ENCODE measurements at places on chromosomes 1 and 21.

DNA sequence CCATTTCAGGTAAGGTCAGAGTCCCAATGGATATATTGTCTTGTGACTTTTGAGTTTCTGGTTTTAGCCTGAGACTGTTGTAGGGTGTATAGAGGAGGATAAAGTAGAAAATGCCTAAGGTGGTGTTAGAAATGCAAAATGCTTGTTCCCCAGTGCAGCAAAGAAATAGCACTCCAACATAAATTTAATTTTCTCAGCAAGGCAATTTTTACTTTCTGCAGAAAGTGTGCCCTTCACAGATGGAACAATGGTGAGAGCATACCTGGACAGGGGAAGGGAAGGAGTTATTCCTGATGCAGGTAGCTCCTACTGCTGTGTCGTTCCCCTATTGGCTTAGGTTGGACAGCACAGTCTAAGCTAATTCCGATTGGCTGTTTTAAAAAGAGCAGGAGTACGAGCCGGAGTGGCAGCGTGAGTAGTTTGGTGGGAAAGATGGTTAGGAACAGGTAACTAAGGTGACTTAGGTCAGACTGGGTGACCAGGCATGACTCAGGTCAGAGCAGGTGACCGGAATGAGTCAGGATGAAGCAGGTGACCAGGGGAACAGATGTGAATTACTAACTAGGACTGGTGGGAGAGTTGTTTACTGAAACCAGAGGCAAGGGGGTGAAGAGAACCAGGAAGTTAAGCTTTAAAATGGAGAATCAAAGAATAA lies 21.5 kb downstream of the SPATA45 start:
- H3K4me3 ChIP-seq, result no peak overlapping the region
- no peak overlapping the region for H3K27ac ChIP-seq
- no peaks in the 10 kb centered on the region for H3K4me1 ChIP-seq
- H3K27me3 ChIP-seq, result no peaks in the 10 kb centered on the region

- peaks cover 100% of the 10 kb centered on the region for H3K27me3 ChIP-seq
- H3K4me3 ChIP-seq, result peak overlapping the region; percentile 48
- H3K36me3 ChIP-seq, result no peaks in the 10 kb centered on the region
- H3K27ac ChIP-seq, result no peak overlapping the region
- DNase-seq, result peak; percentile 84
Measured at GRCh38 chr1:20367116-20367585, 76.5 kb downstream of the VWA5B1 start.

DNA sequence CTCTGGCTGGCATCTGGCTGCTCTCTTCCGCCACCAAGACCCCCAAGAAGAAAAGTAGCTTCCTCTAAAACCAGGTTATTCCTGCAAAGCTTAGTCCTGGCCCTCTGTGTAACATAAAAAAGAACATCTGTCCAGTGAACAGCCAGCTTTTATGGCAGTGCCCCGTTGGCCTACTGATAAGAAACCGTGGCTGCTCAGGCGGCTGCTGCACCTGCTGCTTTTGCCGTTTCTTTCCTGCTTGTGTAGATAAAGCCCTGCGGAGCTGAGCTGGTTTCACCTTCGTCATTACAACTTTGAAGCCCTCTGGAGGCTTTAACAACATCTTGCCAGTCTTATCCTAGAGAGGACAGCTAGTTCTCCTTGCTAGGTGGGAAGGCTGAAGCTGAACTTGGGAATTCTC lies 20.5 kb downstream of the ELAPOR1 start:
- DNase-seq, result no peak
- H3K4me1 ChIP-seq, result peaks cover 6% of the 10 kb centered on the region
- H3K4me3 ChIP-seq, result no peak overlapping the region
- H3K27me3 ChIP-seq, result no peaks in the 10 kb centered on the region
- H3K36me3 ChIP-seq, result no peaks in the 10 kb centered on the region
- no peak overlapping the region for H3K27ac ChIP-seq

GRCh38 chr1:234934611-234935033 lies 194.0 kb downstream of the TOMM20 start:
- H3K36me3 ChIP-seq, result no peaks in the 10 kb centered on the region
- H3K4me1 ChIP-seq, result no peaks in the 10 kb centered on the region
- H3K27ac ChIP-seq, result no peak overlapping the region
- H3K4me3 ChIP-seq, result no peak overlapping the region
- DNase-seq, result no peak

- no peak overlapping the region for H3K27ac ChIP-seq
- H3K27me3 ChIP-seq, result no peaks in the 10 kb centered on the region
- H3K4me1 ChIP-seq, result no peaks in the 10 kb centered on the region
- H3K4me3 ChIP-seq, result no peak overlapping the region
- DNase-seq, result no peak
- H3K36me3 ChIP-seq, result no peaks in the 10 kb centered on the region
Measured at GRCh38 chr21:35359076-35359475, 310.0 kb upstream of the RUNX1 start.

Measured in neural progenitor cell (in vitro differentiated cells).